ENCODE measurements at places on chromosomes 4 and X.

- DNase-seq: no peak
Measured at GRCh38 chr4:2934077-2934812, 29.0 kb downstream of the NOP14 start.

GRCh38 chr4:6031846-6032245 lies 13.6 kb upstream of the C4orf50 start:
- no peak for DNase-seq

DNA sequence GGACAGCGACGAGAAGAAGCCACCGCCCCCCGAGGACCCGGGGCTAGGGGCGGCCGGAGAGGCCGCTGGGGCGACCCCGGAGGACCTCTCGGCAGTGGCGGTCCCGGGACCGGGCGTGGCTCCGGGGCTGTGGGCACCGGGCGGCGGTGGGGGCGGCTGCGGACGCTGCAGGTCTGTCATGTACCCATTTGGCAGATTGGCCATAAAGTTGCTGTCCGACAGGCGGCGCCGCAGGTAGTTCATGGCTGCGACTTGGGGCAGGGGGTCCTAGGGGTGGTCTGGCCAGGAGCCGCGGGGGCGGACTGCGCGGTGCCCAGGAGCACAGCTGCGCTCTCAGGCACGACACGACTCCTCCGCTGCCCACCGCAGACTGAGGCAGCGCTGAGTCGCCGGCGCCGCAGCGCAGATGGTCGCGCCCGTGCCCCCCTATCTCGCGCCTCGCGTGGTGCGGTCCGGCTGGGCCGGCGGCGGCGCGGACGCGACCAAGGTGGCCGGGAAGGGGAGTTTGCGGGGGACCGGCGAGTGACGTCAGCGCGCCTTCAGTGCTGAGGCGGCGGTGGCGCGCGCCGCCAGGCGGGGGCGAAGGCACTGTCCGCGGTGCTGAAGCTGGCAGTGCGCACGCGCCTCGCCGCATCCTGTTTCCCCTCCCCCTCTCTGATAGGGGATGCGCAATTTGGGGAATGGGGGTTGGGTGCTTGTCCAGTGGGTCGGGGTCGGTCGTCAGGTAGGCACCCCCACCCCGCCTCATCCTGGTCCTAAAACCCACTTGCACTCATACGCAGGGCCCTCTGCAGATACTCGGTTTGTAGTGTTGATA lies at the start of gene SYN1:
SYN1 (minus strand) TSS at position 372 of the 817 bp plus-strand sequence; CDS start at position 243, 129 bp downstream.
- DNase-seq: peak; percentile 68

DNA sequence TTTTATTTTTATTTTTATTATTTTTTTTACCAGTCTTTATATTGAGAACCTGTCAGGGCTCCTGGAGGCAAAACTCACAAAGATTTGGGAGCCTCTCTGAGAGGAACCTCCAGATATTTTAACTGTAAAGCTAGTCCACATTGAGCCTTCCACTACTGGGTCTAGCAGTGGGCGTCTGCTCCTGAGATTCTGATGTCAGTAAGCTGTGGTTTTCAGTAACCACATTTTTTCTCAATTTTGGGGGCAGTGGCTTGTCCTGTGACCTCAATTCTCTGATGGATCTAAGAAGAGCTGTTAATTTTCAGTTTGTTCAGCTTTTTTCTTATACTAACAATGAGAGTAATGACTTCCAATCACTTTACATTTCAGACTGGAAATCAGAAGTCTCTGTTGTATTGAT lies 23.6 kb upstream of the GPRASP1 start:
- no peak for DNase-seq

- DNase-seq: no peak
Measured at GRCh38 chr4:124899997-124900396, 187.5 kb upstream of the ANKRD50 start.

DNA sequence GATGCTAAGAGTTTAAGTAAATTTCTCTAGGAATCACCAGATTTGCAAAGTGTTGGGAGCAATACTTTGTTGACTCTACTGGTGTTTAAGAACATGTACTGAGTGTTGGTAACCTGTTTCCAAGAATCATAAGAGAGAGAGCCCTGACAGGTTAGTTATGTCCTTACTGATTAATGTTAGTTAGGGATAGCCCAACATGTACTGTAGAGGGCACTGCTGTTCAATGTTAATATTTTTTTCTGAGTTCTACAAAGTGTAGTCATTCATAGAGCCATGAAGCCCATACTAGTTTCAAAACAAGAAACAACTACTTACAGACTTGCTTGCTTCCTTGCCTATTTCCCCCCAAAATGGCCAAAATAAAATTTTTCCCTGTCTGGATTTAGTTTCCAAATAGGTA lies 11.9 kb downstream of the TMPRSS11D start:
- no peak for DNase-seq

DNA sequence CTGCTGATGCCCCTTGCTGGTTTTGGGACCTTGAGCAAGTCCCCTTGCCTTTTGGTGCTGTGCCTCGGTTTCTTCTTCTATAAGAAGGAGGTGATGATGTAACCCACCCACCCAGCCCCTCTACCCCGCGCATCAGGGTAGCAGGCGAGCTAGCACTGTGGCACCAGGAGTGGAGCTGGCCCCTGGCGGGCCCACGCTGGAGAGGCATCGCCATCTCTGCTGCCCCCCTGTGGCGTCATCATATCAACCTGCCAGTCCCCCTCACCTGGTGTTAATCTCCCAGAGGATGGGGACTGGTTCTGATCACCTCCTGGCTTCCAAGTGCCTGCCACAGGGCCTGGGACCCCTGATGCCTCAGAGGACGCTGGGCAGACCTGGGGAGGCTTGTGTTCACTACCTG lies 6.3 kb upstream of the SORCS2 start:
- no peak for DNase-seq

- DNase-seq: no peak
Measured at GRCh38 chr4:91243132-91243531, 1060.6 kb upstream of the GRID2 start.

GRCh38 chr4:64940698-64941097 lies 531.4 kb upstream of the TECRL start:
- no peak for DNase-seq
